ACHN (cell line): ENCODE measurements at places on chromosomes 1 and 21.

- DNase-seq, result no peak
These were observed 27.6 kb downstream of the NUP133 start for GRCh38 chr1:229480495-229480894.

DNA sequence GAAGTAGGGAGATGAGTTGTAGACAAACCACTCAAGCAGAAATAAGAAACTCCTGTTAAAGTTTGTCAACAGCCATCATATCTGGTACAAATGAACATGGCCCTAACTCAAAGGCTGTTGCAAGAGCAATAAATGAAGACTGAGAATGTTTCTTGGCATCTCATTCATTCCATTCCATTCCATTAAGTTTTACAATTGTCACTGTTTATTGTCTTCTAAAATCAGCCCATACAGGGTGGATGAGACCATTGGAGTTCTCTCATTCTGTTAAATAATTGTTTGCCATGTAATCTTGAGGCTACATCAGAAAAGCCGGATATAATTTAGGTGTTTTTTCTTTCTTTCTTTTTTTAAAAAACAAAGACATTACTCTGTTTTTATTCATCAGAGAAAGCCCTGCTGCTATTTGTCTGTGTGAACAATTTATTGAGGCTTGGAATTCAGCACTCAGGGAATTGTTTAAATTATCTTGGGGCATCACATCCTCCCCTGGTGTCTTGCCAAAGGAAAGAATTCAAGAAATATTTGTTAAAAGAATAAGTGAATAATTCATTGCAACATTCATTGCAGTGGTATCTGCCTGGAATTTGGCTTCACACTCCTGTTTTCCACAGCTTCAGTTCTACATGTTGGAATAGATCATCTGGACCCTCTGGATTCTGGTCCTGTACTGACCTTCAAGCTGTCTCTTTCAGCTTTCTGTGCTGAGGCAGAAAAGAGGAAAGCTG, 604.5 kb downstream of the PLPP3 start:
- no peak for DNase-seq

GRCh38 chr1:33390542-33390941, 40.4 kb downstream of the PHC2 start:
- DNase-seq, result no peak

- no peak for DNase-seq
These were observed 25.3 kb downstream of the IGSF21 start for GRCh38 chr1:18132711-18133541.

- no peak for DNase-seq
These were observed 7.3 kb upstream of the RASSF5 start for GRCh38 chr1:206500046-206500445.

GRCh38 chr1:37035796-37036666, 1.7 kb upstream of the GRIK3 start:
- no peak for DNase-seq

GRCh38 chr1:231203259-231204057, 37.6 kb upstream of the GNPAT start:
- DNase-seq, result no peak

DNA sequence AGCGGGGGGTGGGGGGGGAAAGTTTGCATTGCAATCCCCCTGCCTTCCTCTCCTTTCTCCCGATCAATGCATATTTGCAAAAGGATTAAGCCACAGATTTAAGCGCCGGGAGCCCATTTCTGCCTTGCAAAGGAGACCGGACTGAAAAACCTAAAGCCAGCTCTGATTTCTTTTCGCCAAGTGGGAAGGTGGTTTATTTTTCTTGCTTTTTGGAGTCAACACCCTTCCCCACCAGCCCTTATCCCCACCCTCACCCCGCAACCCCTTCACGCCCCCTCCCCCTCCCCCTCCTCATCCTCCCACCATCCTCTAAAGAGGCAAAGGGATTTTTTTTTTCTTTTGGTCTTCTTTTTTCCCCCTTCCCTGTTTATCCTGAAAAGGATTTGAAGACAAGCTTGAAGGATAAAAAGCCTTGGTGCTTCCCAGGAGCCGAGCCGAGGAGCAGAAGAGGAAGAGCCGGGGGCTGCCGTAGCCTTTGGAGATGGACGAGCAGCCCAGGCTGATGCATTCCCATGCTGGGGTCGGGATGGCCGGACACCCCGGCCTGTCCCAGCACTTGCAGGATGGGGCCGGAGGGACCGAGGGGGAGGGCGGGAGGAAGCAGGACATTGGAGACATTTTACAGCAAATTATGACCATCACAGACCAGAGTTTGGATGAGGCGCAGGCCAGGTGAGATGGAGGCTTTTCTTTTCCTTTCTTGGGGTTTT, 513 bp downstream of the PBX1 start:
- DNase-seq, result peak; percentile 32

GRCh38 chr1:67892476-67893125, 59.3 kb upstream of the GNG12 start:
- DNase-seq, result no peak

DNA sequence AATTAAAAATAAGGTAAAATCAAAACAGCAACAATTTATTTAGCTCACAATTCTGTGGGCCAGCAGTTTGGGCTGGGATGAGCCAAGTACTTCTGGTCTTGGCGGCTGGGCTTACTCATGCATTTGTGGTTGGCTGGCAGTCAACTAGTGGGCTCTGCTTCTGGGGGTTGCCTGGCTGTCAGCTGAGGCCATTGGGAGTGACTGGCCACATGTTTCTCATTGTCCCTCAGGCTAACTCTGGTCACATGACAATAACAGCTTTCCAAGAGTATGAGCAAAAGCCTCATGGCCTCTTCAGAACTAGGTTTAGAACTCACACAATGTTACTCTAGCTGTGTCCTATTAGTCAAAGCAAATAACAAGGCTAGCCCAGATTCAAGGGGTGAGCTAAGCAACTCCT, 15.6 kb upstream of the CHIA start:
- DNase-seq, result no peak

GRCh38 chr21:45330851-45331261, 43.2 kb upstream of the POFUT2 start:
- no peak for DNase-seq

- peak; percentile 15 for DNase-seq
These were observed 38.8 kb upstream of the CLCA4 start for GRCh38 chr1:86507935-86508582.

DNA sequence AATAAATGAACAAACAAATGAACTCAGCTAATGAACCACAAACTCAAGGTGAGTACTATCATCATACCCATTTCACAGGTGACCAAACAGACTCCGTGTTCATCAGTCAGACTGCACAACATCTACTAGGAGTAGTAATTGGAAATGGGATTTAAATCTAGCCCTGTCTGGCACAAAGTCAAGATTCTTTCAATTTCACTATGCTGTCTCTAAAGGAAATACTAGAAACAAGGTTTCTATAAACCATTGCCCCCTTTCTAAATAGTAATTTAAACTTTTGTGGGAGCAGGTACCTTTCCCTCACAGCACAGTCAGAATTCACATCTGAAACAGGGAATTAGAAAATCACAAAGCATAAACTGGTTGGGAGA, 160.3 kb downstream of the TGFBR3 start:
- DNase-seq, result no peak

GRCh38 chr1:209597499-209597898, 14.0 kb downstream of the CAMK1G start:
- DNase-seq, result no peak

- DNase-seq, result no peak
These were observed 18.3 kb upstream of the MAP10 start for GRCh38 chr1:232786845-232787455.

DNA sequence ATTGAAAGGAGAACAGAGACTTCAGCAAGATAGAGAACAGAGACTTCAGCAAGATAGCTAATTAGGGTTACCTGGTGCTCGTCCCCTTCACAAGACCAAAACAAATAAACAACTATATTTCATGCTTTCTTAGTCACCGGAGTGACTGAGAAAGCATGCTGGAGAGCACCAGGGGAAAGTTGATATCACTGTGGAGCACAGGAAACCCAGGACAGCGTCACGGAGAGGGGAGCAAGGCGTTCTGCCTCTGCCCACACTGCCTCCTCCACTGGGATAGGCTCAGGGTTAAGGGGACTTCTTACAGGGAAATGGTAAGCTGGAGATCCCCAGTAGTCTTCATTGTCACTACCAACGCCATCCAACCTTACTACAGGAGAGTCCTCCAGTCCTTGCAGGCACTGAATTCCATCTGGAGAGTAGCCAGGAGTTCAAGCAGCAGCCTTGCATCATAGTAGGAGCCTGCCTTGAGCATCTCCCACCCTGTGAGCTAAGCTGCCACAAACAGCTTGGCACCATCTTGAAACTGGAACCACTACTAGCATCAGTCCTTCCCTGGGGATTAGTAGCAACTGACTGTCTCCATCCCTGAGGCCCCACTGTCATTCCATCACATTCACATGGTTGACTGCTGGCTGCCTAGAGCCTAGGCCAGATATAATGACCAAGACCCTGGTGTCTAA, 239.4 kb downstream of the PLPP3 start:
- no peak for DNase-seq

GRCh38 chr1:47821760-47822159, 175.4 kb downstream of the TRABD2B start:
- no peak for DNase-seq

DNA sequence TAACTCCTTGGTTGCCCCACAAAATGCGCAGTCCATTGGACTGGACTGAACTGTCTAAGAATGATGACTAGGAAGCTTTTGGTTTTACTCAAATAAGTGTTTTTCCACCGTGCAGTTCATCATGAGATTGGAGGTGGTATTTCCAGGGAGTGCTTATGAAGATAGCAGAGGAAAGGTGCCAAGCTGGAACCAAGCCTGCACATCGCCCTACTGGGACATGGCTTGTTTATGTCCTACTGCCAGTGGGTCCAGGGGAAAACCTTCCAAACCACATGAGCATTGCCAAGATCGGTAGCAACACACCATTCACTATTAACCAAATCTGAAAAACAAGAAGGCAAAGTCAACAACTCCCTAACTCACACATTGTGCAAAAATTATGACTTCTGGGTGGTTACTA, 54.7 kb upstream of the DSCAM start:
- no peak for DNase-seq

GRCh38 chr1:151461694-151462093, 2.4 kb upstream of the POGZ start:
- DNase-seq, result no peak

GRCh38 chr21:25420831-25421230, 186.4 kb downstream of the MRPL39 start:
- DNase-seq, result no peak

DNA sequence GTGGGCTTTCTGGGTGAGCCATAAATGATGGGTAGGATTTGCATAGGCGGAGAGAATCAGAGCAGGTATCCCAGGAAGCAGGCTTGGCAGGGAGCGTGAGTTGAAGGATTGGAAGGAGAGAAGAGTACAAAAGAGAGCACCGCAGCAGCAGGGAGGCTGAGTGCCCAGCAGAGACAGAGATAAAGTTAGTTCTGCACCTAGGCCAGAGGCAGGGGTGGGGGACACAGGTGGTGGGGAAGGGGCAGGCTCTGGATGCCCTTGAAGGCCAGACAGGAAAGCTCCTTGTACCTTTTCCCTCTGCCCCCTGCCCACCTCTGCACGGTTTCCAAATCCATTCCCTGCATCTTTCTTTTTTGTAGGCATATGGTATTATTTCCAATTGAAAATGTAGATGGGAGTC, 33.0 kb upstream of the TRABD2B start:
- DNase-seq, result no peak

DNA sequence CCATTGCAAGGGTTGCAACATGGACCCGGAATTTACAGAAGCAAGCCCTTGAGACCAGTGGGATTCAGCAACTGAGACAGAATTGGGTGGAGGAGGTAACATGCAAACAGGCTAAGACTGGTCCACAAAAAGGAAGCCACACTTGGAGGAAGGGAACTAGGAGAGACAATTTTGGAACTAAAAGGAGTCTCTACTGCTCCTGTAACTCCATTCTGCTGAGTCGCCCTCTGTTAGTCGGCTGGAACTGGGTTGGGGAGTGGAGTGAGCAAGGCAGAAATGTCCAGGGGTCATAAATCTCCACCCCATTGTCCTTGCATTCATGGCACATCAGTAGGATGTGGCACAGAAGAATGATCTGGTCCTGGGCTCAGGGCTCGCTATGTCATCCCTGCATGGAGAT, 5.1 kb downstream of the LAMB3 start:
- DNase-seq, result no peak

DNA sequence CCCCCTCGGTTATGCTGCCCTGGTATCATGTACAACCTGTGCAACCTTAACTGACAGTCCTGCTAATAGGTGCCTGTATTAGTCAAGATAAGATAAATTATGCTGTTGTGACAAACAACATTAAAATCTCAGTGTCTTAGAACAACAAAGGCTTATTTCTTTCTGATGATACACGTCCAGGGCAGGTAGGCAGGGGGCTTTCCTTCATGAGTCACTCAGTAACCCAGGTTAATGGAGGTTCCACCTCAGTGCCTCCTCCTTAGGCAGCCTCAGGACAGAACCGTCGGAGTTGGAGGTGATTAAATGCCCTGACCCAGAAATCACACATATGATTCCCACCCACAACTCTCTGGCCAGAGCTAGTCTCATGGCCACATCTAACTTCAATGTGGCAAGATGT, 94.6 kb upstream of the CASZ1 start:
- no peak for DNase-seq

GRCh38 chr1:149916193-149916897, 1.3 kb downstream of the SV2A start:
- DNase-seq, result no peak

DNA sequence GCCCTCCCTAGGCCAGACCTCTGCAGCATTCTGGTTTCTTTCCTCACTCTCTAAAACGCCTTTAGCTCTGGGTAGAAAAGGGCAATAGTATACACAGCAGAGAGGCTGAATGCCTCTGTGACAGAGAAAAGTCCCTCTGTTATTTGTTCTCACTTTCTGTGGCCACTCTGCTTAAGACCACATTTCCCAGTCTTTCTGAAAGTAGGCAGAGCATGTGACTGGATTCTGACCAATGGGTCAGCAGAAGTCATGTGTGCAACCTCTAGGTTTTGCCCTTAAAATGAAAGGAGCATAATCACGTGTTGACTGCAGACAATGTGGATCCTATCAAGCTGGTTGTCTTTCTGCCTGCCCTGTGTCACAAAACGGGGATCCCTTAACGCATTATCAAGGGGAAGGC, 79.7 kb upstream of the MARK1 start:
- DNase-seq, result no peak

DNA sequence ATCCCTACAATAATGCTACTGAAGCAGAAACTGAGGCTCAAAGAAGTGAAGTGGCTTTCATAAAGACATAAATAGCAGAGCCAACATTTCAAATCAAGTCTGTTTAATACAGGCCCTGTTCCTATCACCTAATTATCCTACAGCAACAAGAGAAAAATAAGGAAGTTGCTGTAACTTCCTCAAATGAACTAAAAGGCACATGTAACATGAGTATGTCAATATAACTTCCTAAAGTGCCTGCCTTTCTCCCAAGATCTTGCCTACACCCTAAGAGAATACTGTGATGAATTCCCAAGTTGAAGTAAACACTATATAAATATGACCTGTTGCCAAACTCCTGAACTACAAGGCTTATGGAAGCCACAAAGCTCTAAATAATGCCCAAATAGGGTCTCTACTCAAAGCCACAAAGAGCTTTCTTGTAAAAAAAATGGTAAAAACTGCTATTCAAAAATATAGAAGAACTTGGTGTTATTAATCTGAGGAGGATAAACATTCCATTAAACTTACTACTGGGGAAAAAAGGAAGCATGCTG, 8.6 kb downstream of the BEND5 start:
- no peak for DNase-seq
